ENCODE measurements at places on chromosomes 2 and 18.

- no peak for DNase-seq
Observed at GRCh38 chr2:190469771-190470170, 61.6 kb downstream of the MFSD6 start.

DNA sequence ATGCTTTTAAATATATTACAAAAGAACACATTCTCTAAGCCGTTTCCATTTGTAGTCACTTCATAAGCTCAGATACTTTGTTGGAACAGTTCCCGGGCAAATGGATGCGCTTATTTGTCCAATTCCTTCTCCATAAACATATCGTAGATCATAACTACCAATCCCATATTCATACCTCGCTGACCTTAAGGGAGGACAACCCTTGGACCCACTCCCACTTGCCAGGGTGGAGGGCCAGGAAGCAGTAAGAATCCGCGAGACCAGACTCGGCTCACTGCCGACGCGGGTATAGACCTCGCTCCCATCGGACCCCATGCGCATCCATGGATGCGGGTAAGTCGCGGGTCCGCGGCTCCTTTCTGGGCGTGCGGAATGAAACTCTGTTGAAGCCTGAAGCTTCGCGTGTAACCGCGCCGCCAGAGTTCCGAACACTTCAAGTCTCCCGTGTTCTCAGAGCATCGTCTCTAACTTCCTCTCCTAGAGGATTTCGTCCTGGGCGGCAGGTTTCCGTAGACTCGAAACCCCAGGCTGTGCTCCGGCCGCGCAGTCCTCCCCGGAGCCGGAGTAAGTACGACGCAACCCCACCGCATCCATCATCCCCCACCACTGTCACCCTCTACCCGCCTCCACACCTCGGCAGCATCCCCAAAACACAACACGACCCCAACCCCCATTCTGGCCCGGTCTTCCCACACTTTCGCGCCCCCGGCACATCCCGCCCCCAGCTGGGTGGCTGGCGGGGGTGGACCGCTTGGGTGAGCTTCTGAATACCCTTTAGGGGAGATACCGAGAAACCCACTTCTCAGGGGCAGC is 1.1 kb downstream of the DSC3 start:
- no peak for DNase-seq

DNA sequence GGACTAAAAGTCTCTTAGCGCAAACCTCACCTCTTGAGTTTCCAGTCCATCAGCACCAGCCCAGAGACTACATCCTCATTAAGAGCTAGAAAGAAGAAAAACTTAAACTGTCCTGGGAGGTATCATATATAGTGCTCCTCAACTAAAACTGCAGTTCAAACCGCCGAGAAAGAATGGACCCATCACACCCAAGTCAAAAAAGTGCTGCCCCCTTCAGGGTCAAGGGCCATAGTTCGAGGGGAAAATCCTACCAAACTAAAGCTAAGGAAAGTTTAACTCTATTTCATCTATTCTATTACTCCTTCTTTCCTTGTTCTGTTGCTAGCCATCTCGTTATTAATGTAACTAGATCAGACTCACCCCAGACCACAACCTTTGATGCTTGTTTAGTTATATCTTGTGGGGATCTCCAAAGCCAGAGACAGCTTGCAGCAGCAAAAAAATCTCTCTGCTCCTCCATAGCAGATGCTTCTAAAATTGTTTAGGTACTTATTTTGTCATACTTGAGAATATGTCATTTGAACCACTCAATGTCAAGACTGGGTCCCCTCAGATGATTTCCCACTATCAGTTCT is 134.5 kb upstream of the RMP24 start:
- DNase-seq, result no peak

DNA sequence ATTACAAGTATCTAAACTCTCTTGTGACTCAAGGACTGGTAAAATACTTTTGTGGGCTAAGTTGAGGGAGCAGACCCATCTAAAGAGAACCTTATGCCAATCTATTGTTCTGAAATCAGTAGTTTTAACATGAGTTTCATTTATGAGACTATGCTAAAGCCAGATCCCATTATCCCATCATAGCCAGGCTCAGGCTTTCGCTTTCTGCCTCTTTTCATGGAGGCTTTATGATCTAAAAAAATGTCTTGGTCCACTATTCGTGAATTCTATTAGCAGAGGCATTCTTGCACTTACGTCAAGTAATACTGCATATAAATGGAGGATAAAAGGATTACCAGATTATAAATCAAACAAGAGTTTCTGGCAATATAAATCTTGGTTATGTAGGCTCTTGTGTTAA is 1636.9 kb upstream of the ACVR2A start:
- no peak for DNase-seq

GRCh38 chr2:174059178-174059883 is 94.2 kb upstream of the SP3 start:
- DNase-seq, result no peak

GRCh38 chr2:46490521-46491141 is 11.3 kb downstream of the TMEM247 start:
- DNase-seq, result no peak

DNA sequence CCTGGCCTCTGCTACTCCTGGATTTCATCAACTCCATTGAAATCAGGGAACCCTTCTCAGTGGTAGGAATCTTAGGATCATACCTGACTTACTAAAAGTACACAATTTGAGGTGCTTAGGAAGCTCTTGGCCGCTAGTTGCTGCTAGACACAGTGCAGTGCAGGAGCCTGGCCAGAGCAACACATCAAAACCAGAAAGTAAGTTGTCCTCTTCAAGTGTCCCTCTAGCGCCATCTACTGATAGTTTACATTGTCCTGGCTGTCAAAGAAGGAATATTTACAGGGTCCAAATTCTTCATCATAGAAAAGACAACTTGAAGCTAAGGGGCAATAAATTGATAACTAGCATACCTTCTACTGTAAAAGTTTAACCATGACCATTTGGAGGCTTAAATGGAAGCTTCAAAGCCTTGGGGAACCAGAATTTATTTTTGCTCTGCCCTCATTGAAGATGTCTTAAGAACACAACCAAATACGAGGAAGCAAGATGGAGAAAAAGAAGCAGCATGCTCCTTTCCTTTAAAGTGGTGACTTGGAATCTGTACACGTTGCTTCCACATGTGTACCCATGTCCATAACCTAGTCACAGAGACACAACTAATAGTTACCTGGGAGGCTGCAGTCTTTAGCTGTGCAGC is 889.1 kb upstream of the GCFC2 start:
- no peak for DNase-seq

GRCh38 chr18:46596119-46596518 is 60.9 kb downstream of the LOXHD1 start:
- no peak for DNase-seq

GRCh38 chr2:9139491-9140443 is 66.8 kb upstream of the ASAP2 start:
- DNase-seq, result peak; percentile 72

GRCh38 chr18:41569867-41570266 is 385.2 kb upstream of the PIK3C3 start:
- no peak for DNase-seq

DNA sequence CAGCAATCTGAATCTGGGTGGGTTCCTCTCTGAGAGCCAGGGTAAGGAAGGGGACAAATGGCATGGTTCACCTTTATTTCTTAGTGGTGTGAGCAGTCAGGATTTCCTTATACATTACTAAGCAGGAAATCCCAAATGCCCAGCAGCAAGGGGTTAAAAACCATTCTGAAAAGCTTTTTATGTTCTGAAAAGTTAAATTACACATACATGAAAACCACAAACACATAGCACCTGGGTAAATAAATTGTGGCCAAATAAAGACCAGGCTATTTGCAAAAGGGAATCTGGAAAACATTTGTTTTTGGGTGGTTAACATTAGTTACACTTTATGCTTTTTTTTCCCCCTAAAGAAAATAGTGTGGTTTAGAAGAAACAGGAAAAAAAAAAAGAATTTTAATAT is 156.1 kb downstream of the AGPS start:
- DNase-seq, result no peak

- peak; percentile 7 for DNase-seq
Observed at GRCh38 chr18:54444319-54444914, 86.7 kb downstream of the C18orf54 start.
